ENCODE measurements at places on chromosomes 4 and X.

GRCh38 chr4:184980261-184980660 lies 38.0 kb upstream of the HELT start:
- DNase-seq: no peak

- no peak for DNase-seq
These were observed 212.8 kb upstream of the PDE5A start for GRCh38 chr4:119841361-119841760.

- no peak for DNase-seq
These were observed 127.8 kb downstream of the BCOR start for GRCh38 chrX:39969819-39970504.

- DNase-seq: no peak
These were observed 220.9 kb downstream of the MAML3 start for GRCh38 chr4:139933104-139933503.

- DNase-seq: no peak
These were observed 5.7 kb upstream of the HERC5 start for GRCh38 chr4:88451205-88451604.

GRCh38 chr4:185213877-185214276 lies 4.5 kb downstream of the SNX25 start:
- no peak for DNase-seq

- DNase-seq: no peak
These were observed 1.5 kb upstream of the DDX3X start for GRCh38 chrX:41332408-41333002.

DNA sequence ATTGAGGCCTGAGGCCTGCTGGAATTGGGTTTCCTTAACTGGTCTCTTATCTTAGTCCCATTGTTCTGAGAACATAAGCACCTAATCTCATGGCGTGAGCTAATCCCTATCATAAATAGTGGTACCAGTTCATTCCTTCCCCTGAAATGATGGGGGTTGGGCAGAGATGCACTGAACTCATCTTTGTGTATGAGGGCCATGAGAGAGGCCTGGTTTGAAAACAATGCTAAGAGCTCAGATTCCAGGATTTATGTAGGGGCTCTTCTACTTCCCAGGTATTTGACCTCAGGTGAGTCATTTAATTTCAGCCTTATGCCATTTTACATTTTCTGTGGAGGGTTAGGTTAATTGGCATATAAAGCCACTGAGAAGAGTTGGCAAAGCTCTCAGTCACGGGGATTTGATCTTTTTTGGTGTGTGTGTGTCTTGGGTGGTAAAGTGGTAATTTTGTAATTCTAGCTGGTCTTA lies 4.4 kb downstream of the RBM3 start:
- no peak for DNase-seq

- no peak for DNase-seq
These were observed 340.3 kb upstream of the TRAM1L1 start for GRCh38 chr4:117425636-117426035.

DNA sequence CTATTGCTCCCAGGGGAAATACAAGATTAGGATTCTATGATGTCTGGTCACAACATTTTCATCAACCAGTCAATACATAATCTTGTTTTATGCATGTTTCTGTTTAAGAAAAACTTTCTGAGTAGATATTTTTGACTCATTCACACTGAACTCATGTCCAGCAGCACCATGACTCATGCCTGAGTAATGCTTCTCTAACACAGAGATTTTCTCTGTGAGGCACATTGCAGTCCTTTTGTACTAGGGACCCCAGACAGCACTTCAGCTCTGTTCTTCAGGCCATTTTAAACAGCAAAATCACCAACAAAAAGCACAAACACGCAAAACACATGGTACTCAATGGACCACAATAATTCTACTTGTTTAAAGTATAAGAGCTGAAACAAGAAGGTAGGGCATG lies 83.6 kb downstream of the MXRA5 start:
- DNase-seq: no peak

- no peak for DNase-seq
These were observed 169.7 kb downstream of the PALLD start for GRCh38 chr4:168666531-168666930.

DNA sequence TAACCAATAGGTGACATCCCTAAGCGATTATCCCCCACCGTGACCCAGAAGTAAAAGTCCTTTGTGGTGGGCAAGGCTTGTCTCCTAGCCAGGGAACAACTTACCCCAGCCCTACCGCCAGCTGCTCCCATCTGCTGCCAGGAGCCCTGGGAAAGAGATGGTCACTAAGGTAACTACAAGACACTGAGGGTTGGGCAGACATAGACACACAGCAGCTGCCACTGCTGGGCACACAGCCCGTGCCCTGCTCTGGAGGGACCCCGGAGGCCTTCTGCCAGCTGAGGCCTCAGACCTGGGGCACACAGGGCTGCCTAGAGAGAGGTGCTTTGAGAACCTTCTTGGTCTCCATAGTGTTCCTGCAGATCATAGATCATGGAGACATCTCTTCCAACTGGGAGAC lies 53.0 kb upstream of the PROM1 start:
- DNase-seq: no peak

GRCh38 chr4:92305878-92306520 lies 2.2 kb downstream of the GRID2 start:
- DNase-seq: no peak

DNA sequence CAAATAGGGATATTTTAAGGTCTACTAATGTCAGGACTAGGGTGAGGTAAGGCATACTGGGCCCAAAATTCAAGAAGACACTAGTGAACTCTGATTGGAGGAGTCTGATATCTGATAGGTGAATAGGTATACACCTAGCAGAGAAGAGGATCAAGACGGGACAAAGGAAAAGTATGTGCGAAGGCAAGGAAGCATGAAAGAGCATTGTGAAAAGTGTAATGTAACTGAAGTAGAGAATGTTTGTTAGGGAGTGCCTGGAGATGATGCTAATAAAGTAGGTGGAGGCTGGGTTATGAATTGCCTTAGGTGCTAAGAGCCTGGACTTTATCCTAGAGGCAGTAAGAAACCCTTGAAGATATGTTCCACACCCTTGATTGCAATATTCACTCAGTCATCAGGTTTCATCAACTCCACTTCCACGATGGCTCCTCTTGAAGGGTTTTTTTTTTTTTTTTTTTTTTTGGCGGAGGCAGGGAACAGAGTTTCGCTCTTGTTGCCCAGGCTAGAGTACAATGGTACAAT lies 49.9 kb upstream of the XIAP start:
- DNase-seq: no peak

- DNase-seq: no peak
These were observed 38.1 kb downstream of the CCNI start for GRCh38 chr4:77037736-77038135.

DNA sequence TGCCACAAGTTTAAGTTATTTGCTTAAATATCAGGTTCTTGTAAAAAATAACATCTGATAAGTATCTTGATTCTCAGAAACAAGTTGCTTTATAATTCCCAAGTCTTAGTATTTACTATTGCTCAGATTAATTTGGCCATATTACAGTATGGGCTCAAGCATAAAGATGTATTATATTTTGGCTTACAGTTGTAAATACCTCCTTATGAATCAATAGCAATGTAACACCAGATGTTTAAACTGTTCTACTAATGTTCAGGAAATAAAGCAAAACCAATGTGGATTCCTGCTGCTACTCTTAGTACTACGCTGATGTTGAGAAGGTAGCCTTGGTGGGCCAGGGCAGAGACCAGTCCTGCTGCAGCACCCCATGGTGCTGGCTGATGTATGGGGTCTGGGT lies 102.7 kb downstream of the MGST2 start:
- no peak for DNase-seq

- no peak for DNase-seq
These were observed 38.3 kb downstream of the GPAT3 start for GRCh38 chr4:83574247-83574646.

DNA sequence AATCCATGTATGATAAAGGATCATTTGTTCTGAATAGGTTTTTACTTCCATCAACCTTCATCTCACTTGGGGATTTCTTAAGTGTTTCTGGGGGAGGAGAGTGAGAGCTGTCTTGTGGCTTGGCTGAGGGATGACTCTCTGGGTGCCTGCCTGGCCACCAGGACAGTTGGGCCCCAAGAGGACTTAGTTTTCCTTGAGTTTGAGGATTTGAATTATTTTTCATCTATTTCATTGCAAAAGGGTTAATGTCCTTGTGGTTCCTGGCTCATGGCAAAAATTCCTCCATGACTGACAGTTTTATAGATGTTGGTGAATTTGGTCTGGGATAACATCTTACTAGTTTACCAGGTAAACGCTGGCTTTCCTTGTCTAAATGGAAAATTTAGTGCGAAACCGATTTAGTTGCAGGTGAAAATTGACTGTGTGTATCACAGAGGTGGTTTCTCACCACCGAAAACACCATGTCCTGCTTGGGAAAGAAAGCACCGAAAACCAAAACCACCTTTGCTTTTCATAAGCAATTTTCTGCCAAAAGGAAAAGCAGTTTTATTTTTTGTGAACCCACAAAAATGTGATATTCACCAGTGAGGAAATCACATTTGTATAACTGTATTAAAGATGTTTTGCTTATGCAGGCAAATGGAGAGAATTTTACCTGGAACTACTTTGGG lies 331.3 kb upstream of the SFRP2 start:
- no peak for DNase-seq

DNA sequence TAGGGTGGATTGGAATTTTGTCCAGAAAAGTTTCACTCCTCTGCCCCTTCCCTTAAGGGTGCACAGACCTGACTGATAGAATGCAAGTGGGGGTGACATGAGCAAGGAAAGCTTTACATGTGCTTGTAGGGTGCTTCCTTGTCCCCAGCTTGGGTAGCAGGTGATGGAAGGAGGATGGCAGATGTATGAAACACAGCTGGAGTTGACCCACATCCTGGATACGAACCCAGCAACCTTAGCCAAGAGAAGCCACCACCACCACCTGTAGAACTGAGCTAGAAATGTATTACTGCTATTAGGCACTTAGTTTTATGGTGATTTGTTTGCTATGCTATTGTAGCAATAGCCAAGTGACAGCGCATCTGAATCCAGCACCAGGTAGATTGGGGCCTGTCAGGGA lies 227.4 kb downstream of the HS3ST1 start:
- no peak for DNase-seq

DNA sequence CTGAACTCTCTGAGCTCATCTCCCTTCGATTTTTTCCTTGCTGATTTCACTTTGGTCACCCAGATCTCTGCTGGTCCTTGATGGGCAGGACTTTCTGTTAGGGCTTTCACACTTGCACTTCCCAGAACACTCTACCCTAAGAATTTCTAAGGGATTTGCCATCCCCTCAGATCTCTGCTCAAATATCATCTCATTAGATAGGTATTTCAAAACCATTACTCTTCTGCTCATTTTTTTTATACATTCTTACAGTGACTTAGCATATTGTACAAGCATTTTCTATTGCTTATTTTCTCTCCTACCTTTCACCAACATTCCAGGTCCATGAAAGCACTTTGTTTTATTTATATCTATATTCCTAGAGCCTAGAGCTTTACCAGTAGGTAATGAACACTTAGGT lies 913.3 kb downstream of the PDHA2 start:
- DNase-seq: no peak

- no peak for DNase-seq
These were observed at the start of gene PABPC4L for GRCh38 chr4:134201216-134202161. Gene PABPC4L (minus strand): TSS chr4:134201789. CDS start chr4:134201019, 770 bp downstream.

GRCh38 chrX:42366181-42366580 lies 411.8 kb downstream of the PPP1R2C start:
- no peak for DNase-seq

- no peak for DNase-seq
These were observed 122.6 kb upstream of the CPEB2 start for GRCh38 chr4:14879683-14880082.

- DNase-seq: no peak
These were observed 161.4 kb upstream of the RADX start for GRCh38 chrX:106450405-106450804.

- no peak for DNase-seq
These were observed 724 bp downstream of the THOC2 start for GRCh38 chrX:123731987-123732669.

DNA sequence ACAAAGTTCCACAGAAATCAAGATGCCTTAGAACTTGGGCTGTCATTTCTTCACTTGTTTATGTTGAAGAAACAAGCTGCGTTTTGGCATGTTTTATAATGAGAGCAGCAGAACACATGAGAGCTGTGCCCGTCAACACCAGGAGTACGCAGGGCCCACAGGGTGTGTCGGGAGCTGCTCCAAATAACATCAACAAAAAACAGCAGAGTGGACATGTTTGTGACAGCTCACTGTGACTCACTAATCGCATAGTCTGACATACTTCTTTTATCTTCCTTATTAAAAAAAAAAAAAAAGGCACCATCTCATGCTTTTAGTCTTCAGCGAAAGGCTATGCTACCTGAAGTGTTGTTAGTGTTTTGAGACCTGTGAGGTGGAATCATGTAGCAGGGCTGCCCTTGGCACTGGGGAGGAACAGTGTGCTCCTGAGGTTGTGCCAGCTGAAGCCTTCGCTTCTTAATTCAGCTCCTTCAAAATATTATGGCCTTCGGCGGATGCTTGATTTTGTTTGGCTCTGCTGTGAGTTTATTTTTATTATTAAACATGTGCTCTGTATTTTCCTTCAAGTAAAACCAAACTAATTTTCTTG lies 32.8 kb downstream of the FHDC1 start:
- DNase-seq: no peak

DNA sequence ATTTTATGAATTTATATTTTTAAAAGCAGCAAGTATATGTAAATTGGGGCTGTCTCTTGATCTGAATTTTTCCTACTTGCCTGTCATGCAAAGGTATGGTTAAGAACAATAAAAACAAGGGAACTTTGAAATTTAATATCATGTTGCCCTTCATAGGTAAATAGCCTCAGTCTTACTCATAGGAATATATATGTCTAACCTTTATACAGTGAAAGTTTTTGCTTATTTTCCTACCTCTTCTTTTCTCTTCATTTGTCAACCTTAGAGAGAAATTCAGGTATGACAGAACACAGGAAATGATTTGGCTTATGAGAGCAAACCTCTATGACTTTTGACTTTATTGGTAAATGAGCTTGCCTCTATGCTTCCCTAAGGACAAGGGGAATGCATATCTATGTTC lies 716.0 kb downstream of the CENPC start:
- DNase-seq: no peak

DNA sequence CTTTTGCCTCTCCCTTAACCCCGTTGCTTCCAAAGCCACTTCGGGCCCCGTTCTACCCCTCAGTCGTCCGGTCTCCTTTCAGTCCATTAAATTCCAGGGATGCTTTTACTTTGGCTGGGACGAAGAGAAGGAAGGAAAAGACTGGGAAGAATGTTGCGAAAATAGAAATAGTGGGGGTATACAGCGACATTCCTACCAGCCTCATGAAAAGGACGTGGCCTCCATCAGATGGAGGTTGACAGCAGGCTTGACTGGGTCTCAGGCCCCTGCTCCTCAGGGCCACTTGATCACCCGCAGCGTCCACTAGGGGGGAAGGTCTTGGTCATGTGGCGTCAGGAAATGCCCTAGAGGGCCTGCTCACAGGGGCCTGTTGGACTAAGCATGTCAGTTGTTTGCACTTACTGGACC lies 657 bp upstream of the ANKRD50 start:
- no peak for DNase-seq

- peak; percentile 42 for DNase-seq
These were observed 29.2 kb upstream of the MXD4 start for GRCh38 chr4:2290974-2291704.

- DNase-seq: no peak
These were observed 127.1 kb downstream of the CFAP299 start for GRCh38 chr4:80462621-80463091.

- no peak for DNase-seq
These were observed 33.2 kb upstream of the SMS start for GRCh38 chrX:21907260-21907659.

Data from stimulated activated CD8-positive, alpha-beta memory T cell treated with anti-CD3 and anti-CD28 coated beads, Interleukin-15, amount 100 ng/mL, for 4 hours (primary cell).